Caco-2 (cell line): ENCODE measurements at places on chromosomes 4 and X.

- DNase-seq, result no peak
These were observed 518.1 kb downstream of the TRIML1 start for GRCh38 chr4:188657365-188657764.

DNA sequence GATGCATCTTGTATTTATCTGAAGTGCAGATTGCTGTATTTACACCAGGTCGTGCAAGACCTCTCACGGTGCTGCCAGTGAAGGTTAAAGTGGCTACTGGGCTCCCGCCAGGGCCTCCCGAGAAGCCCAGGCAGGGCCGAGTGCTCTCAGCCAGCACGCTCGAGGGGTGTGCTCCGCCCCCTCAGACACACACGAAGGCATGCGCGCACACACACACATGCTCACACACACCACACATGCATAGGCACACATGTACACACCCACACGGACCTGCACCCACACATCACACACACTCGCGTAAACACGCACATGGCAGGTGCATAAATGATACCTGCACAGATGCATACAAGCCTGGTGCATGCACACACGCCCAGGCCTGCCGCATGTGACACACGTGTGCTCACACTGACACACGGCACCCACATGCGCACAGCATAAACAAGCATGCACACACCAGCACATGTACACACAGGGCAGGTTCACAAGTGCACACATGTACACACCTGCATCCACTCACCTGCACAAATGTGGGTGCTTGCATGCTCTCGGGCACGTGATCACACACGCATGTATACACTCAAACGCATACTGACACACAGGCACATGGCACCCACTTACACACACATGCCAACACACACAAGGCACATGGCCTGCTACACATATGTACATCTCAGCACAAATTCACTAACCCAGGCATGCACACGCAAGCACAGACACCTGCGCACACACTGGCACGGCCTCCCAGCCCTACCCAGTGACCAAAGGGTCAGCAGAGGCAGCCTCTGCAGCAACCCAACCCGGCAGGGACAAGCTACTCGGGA lies 71.6 kb downstream of the FAM53A start:
- DNase-seq, result no peak

DNA sequence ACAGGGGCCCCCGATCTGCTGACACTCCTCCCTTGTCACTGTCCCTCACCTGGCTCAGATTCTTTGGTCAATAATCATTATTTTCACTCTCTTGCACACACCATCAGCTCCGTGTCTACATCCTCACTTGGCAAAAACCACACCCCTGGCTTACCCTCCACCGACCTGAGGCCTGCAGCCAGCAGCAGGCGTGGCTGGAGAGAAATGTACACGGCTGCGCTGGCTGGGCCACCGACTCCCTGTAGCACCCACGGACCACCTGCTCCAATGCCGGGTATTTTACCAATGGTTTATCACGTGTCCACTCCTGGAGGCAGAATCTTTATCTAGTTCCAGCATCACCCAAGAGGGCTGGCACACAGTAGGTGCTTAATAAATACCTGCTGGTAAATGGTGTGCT lies 98.4 kb downstream of the WFS1 start:
- DNase-seq, result no peak

DNA sequence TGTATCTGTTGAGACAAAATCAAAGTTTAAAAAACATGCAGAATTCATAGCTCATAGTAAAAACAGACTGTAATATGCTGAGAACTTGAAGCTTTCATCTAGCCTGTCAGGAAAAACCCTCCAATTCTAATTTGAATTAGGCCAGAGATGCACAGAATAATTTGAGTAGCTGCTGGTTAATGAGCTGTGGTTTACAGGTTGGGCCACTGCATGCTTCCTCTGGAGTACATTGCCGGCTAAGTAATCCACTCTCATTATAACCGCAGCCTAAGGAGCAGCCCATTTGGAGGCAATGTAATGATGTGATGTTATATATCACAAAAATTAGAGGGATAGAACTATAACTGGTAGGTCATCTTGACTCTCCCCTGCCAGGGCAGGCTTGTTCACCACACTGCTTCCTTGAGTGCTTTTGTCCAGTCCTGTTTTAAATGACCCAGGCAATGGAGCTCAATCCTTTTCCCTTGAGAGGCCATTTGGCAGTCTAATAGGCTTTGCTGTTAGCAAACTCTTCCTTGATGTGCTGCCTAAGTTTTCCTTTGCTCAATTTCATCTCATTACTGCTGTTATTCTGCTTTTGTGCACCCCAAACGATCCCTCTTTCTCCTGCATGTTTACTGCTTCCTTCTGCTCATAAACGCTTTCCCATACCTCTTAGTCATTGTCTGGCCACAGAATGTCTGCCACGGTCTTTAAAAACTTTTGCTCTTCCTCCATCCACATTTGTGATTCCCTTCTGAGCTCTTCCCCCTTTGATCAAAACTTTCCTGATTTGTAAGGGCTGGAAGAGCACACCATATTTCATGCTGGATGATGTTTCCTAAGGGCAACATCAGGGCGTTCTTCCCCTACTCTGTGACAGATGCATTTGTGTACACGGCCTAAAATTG lies 230.9 kb downstream of the C4orf33 start:
- no peak for DNase-seq

DNA sequence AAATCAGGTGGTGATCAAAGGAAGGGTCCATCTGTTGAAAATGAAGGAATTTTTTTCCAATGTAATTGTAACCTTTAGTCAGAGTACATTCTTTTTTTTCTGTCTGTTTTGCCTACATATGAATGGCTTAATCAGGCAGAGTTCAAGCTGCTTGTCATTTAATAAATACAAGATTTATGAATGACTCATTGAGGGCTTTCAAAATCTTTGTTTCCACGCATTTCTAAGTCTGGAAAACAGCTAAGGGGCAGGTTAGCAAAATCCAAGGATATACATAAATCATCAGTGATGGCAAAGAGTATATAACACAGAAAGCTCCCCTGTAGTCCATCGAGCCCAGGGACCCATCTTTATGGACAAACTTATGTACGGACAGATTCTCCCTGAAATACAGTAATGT lies 1.8 kb downstream of the CA5B start:
- DNase-seq, result no peak

- DNase-seq, result no peak
These were observed 104.7 kb downstream of the NKX6-1 start for GRCh38 chr4:84394386-84394785.

DNA sequence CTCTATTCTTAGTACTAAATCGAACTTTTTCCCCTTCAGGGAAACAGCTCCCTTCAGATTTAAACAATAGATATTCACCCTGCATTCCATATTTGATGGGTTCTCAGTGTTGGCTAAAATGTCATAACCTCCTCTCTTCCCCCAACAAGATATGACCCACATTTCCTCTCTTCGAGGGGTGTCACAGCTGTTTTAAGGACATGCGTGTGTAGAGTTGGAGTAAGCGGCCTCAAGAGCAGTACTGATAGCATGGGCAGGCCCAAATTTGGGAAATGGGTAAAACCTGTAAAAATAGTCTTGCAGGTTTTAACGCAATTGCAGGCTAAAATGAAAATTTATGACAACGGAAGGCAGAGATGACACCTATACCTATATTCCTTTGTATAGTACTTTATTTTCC lies 28.7 kb downstream of the SAT1 start:
- no peak for DNase-seq

- no peak for DNase-seq
These were observed 191.7 kb downstream of the TLL1 start for GRCh38 chr4:166064721-166065120.

DNA sequence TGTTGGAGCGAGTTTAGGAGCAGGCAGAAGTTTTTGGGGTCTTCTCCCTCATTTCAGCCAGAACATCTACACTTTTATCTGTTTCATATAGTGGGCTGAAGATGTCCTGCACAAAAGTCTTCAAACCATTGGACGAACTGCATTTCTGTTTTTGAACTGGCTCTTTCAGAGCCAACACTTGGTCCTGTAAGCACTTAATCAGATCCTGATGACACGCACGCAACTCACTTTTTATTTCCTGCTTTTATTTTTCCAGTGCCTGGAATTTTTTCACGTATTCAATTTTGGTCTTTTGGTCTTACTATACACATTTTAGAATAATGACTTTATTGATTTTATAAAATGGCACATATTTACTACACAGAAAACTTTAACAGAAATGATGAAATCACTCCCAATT lies 40.2 kb upstream of the NKX3-2 start:
- DNase-seq, result no peak

DNA sequence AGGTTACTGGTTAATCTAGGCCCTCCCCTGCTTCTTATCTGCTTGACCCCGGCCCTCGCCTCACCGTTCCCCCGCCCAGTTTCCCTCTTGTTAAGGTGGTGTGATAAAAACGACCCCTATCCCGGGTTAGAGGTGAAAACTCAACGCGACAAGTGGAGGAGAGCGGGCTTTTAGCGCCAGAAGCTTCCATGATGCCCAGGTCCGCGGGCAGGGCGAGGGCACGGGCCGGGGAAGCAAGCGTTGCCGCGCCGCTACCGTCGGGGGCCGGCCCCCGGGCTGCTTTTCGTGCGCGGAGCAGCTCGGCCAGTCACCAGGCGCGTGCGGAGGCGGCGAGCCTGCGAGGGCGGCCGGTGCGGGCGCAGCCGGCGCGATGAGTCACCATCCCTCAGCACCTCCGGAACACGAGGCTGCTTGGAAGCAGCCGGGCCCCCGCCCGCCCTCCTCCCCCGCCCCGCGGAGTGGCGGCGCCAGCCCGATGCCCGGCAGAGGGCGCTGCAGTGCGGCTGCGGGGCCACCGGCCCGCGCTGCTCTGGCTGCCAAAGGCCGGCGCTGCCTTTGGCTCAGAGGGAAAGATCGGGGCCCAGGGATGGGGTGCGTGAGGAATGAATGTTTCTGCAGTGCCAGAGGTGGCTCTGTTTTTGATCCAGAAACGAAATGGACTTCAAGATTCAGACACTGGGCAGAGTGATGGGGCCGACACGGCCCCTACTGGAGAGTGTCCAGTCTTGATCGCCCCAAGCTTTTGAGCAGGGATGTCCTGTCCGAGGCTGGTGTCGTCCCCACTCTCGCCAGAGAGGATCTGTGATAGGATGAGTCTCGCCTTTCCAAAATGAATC lies 107.8 kb downstream of the NHSL2 start:
- peak; percentile 85 for DNase-seq

- no peak for DNase-seq
These were observed 782.5 kb upstream of the INTU start for GRCh38 chr4:126850286-126850685.

GRCh38 chrX:133746593-133746992 lies 238.8 kb downstream of the GPC3 start:
- no peak for DNase-seq

- no peak for DNase-seq
These were observed 97.7 kb upstream of the RBPJ start for GRCh38 chr4:26223155-26223554.

- DNase-seq, result no peak
These were observed 201.5 kb upstream of the GATB start for GRCh38 chr4:151962138-151962823.

DNA sequence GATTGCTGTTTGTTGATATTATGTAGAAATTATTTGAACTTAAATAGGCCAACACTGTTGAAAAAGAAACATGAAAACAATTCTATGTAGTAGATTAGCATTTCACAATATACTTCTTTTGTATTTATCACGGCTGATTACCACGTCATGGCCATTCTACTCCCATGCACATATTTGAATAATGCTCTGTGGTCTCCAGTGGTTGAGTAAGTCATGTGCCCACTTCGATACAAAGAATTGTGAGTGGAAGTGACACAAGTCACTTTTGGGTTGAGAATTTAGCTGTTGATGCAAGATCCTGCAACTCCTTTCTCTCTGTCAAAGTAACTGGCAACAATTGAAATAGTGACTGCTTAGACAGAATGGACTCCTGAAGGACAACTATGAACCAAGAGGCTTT lies 6.7 kb upstream of the FSTL5 start:
- DNase-seq, result no peak

DNA sequence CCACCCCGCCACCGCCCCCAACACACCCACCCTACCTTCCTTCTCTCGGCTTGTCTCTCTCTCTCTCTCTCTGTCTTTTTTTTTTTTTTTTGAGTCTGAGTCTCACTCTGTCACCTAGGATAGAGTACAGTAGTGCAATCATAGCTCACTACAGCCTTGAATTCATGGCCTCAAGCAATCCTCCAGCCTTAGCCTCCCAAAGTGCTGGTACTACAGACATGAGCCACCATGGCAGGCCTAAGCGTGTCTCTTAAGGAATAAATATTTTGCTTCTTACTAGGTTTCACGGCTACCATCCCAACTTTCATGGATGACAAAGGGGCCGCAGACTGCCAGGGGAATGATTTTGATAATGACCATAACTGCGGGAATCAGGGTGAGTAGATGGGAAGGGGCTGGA lies 55.8 kb downstream of the SSX7 start:
- DNase-seq, result no peak

DNA sequence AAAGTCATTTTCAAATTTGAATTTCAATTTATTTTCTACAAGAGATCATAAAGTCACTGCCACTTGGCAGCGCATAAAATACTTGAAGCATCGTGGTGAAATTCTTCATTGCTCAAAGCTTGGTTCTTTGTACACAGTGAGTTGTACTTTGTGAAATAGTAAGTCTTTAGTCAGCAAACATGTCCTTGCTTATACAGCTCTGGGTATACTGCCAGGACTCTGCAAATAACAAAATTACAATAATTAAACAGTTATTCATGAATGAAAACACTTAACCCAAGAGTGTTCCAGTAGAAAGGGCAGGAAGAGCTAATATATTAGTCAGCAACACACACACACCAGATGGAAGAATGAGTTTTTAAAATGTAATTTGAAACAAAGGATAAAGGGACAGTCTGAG lies 1300.9 kb upstream of the DIAPH2 start:
- DNase-seq, result no peak
